ENCODE measurements at places on chromosomes 7 and 10. TPM values are rescaled to one million over a fixed set of nuclear protein-coding genes. Genes with fewer than 3 reads are reported as not detected.
A peak's percentile ranks its signal among the peaks of the same experiment; 100 is the strongest.

GRCh38 chr7:105849122-105849855 lies 27.1 kb downstream of the ATXN7L1 start:
- DNase-seq = peak; percentile 49

DNA sequence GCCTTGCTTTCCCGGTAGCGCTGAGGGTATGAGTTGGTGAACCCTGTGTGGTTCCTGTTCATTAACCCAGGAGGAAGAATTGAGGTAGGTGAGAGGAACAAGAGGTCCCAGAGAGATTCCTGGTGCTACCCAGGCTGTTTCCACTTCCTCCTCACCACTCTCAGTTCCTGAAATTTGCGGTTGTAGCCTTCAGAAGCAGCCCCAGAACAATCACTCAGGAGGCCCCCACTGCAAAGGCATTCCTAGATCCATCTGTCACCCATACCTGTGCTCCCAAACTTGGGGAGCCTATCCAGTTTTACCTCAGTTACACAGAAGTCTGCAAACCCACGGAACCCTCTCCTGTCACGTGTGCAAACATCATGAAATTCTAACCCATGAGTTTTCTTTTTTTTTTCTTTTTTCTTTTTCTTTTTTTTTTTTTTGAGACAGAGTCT lies 9.0 kb upstream of the PIP4K2A start:
- no peak for DNase-seq

The SFXN2 gene
- total RNA-seq = 2.2 TPM

The TRIM50 gene
- not detected for total RNA-seq

- no peak for DNase-seq
Observed at GRCh38 chr10:91487911-91488582, 77.9 kb downstream of the HECTD2 start.

DNA sequence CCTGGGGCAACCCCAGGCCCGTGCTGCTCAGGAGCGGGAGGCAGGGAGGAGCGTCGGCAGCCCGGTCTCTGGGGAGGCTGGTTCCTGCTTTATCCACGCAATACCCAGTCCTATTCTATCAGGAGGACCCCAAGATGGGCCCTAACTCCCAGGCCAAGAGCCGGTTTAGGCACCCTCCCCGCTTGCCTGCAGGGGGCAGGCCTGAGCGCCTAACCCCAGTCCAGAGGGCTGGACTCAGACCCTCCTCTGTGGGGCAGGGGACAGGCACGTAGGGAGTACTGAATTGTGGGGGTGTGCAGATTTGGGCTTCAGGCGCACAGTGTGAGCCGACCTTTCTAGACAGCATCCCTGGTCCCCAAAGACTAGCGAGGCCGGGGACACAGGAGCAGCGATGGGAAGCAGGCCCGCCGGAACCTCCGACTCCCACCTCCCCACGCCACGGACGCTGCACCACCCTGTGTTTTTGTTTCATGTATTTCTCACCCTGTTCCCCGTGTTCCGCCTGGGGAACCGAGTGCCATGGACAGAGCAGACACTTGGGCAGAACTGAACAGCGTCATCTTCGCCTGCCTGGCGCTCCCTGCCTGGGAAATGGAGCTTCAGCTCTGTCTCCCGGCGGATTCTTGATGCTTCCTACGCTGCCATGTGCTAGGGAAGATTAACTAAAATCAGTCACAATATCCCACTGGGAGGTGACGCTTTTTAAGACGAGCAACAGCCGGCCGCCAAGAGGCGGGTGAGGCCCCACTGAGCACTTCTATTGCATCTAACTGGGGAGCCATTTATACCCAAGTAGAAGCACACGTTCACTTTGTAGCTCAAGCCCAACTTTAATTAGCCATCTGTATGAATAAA lies 5.3 kb downstream of the NUDT1 start:
- DNase-seq = no peak

The NOLC1 gene
- total RNA-seq = 96.6 TPM

The ZNF92 gene
- total RNA-seq = 13.0 TPM

The PTPRZ1 gene
- total RNA-seq = not detected

The ATRNL1 gene
- total RNA-seq = 13.0 TPM

- DNase-seq = no peak
Observed at GRCh38 chr7:51295440-51296245, 21.0 kb downstream of the COBL start.

GRCh38 chr10:120950051-120950561 lies 98.9 kb downstream of the WDR11 start:
- no peak for DNase-seq

GRCh38 chr10:34565934-34566333 lies 249.2 kb downstream of the PARD3 start:
- DNase-seq = peak; percentile 65

DNA sequence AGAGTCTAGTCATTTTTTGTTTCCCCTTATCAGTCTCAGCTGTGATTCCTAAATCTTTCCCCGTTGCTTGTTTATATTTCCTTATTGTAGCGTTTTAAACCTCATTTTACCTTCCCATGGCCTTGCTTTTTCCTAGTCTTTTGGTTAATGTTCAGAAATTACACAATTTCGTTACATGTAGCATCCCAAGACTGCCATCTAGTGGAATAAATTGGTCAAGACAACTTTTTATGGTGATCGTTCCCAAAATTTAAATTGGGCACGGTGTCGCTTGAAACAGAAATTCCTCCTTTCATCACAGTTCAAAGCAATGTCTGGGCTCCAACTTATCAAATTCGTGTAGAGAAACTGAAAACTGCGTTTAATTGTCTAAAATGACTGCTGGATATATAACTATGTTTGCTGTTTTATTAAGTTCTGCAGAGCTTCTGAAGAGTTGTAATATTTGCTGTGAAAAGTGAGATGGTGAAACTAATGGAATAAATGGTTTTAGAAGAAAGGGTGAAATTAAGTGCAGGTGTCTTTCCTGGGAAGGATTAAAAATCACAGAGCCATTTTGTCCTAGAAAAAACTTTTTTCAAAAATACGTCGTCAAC lies 370.2 kb downstream of the PHF14 start:
- DNase-seq = peak; percentile 39

- no peak for DNase-seq
Observed at GRCh38 chr10:11864727-11865126, 41.6 kb downstream of the PROSER2 start.

GRCh38 chr7:114997487-114998404 lies 75.9 kb downstream of the MDFIC start:
- DNase-seq = peak; percentile 41

GRCh38 chr7:18927134-18927533 lies 190.3 kb downstream of the TWIST1 start:
- DNase-seq = peak; percentile 39

- DNase-seq = no peak
Observed at GRCh38 chr10:123367195-123367594, 213.0 kb downstream of the BUB3 start.

DNA sequence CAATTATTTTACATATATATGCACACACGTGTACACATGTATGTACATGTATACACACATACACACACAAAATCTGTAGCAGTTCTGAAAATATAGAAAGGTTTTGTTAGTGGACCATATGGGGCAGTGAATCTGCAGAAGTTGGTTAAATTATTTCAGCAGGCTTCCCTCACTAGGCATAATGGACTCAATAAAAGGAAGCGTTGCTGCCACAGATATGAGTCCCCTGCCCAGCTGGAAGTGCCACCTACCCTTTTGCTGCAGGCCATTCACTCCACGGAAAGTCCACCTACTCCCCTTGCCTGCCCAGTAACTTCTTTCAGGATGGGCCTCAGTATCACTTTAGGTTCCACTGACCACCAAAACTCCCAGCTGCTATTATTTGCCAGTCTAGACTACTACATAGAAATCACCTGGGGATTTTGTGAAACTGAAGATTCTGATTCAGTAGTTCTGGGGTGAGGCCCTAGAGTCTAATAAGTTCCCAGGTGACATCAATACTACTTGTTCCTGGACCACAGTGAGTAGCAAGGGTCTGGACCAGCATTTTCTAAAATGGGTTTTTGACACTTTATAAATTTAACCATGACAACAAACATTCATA lies 29.3 kb upstream of the CROT start:
- DNase-seq = no peak

DNA sequence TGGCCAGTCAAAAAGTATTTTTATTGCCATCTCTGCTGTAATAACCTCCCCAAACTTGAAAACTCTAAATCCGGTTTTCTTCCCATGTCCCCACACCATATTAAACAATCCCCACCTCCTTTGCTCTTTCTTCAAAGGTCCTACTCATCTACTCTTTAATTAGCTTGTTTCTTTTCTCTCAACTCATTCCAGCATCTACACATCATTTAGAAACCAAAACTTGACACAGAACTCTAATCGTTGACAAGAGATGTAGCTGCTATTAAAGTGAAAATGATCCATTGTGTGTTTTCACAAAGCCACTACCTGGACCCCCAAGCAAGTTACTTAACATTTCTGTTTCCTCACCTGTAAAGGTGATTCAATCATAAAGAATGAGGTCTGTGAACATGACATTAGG lies 436.3 kb upstream of the NPVF start:
- no peak for DNase-seq
